ENCODE measurements at places on chromosomes 4 and X.

- DNase-seq, result no peak
Observed at GRCh38 chr4:66357316-66357715, 687.0 kb upstream of the EPHA5 start.

- no peak for DNase-seq
Observed at GRCh38 chr4:25113915-25114904, 46.0 kb downstream of the SEPSECS start.

- DNase-seq, result no peak
Observed at GRCh38 chr4:98447648-98448047, 186.5 kb downstream of the RAP1GDS1 start.

DNA sequence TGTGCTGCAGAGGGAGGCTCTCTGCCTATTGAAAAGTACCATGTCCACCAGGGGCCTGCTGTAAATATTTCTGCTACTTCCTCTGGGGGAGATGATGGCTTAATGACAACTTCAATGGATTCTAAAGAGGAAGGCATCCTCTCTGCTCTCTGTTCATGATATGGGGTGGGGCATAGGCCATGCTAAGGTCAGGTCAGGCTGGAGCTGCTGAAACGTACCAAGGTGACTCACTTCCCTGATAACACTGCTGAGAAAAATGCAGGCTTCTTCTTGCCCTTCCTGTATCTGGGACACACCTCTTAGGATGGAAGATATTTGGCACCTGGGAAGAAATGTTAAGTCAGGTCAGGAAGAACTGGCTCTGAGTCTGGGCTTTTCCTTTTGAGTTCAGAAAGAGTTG lies 31.5 kb downstream of the HS3ST1 start:
- DNase-seq, result peak; percentile 5

DNA sequence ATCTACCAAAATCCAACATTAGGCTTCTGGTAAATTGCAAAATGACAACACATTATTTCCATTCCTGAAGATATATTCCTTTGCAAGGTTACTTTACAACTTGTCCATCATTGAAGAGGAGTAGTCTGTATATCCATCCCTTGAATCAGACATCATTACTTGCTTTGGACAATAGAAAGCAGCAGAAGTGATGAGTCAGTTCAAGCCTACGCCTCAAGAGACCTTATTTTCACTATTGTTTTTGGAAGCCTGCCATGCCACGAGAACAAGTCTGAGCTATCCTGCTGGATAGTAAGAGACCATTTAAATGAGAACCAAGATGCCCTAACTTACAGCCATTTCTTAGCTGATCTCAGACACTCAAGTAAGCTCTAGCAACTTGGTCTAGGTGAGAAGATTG lies 246.0 kb upstream of the HHIP start:
- DNase-seq, result peak; percentile 37

- peak; percentile 5 for DNase-seq
Observed at GRCh38 chrX:116657071-116657470, 194.3 kb upstream of the CT83 start.

DNA sequence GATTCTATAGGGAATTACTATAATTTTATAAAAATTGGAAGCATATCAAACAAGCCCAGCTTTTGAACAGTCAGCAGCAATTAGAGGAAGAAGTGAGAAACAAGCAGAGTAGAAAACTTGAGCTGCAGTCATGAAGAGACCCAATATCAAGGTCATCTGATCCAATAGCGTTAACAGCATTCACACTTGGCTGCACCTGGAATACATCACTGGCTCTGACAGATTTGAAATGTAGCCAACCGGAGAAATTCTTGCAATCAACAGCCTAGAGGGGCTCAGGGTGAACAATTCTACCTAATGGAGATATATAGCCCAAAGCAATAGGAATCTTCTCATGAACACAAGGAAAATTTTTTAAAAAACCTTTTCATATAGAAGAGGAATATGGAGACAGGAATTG lies 13.6 kb downstream of the DDX53 start:
- DNase-seq, result no peak

DNA sequence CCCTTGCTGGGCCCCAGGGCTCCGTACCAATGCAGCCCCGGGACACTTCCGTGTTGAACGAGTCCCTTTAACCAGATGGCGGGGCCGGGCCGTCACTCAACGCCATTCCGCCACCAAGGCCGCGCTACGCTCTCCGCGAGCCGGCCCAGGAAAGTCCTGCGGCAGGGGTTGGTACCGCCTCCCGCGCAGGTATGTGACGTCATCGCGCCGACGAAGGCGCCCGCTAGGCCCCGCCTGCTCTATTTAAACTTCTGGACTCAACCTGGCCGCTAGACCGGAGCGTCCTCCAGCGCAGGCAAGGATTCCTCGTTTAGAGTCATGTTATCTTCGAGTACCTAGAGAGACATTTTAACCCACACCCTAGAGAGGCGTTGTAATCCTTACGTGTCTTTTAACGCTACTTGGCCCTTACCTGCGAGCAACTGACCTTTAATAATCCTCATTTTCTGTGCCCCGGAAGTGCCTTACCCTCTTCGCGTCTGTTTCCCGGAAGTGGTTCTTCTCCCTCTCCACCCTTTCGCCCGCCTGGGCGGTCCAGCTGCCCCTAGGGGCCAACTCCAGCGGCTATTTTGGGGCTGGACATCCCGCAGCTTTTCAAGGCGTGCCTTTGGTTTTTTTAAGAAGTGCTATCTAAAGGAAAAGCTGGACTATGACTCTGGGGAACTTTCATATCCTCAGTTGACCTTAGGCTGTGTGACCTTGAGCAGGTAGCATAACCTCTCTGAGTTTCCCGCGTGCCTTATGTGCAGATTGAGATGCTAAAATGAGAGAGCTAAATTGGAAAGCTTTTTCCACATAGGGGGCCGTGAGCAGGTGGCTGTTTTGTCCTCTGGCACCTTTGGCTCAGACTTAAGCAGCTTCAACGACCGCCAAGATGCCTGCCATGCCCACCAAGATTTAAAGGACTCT lies at the start of gene PNPLA4:
Gene PNPLA4, minus strand, starts transcription at position 155 of the 909 bp plus-strand sequence. CDS start 1,294 bp downstream, outside the sequence.
- DNase-seq, result peak; percentile 84

GRCh38 chr4:75561789-75562188 lies 5.9 kb downstream of the ODAPH start:
- DNase-seq, result peak; percentile 22

DNA sequence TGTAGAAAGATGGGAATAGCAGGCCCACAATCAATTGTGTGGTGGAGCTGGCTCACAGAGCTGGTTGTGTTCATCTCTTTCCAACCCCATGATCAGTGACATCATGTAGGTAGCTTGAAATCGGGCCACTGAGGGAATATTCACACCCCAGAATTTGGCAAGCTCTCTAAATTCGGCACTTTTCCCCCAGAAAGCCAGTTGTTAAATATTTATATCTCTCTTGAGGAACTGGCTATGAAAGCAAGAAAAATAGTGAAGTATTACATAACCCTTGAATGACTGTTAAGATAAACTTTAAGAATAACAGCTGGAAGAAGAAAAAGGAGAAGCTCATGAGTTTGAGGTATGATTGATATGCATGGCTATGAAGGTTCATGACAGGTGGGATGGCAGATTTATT lies 38.9 kb downstream of the GPRIN3 start:
- DNase-seq, result no peak

DNA sequence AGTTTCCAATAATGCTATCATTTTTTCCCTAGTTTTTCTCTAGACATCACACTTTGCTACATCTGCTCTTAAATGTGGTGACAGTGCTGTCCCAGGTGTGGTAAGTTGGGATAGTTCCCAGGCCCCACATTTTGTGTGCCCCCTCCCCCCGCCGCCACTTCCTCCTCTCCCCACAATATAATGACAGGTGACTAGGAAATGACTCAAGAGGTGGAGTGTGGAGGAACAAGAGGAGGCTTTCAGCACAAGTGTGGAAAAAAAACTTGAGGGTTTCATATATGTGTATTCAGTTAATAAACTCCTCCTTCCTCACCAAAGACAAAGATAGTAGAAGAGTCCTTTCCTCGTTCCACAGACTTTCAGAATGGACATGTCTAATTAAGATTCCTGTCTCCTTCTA lies 18.3 kb upstream of the IL21 start:
- peak; percentile 32 for DNase-seq

DNA sequence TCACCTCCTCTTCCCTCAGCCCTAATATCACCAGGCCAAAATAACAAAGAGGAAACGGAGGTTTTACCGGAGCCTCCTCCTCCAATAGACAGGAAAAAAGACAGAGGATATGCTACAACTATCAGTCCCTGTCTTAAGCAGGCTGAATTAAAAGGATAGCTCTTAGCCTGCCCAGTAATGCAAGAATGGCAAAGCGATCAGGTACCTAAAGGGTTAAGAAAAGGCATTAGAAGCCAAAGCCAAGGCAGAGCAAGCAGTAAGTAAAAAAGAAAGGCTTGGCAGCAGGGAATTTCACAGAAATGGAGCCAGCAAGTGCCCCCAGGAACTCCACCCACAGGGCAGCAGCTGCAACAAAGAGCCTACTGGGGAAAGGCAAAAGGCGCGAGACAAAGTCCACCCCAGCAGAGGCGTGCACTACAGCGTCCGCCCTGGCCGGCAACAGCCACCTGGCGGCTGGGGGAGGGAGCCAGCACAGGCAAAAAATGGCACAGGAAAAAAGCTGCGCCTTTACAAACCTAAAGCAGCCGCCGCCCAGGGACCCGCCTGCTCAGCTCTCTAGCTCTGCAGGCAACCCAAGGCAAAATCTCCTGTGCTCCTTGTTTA lies 220.6 kb upstream of the ZC4H2 start:
- peak; percentile 73 for DNase-seq

DNA sequence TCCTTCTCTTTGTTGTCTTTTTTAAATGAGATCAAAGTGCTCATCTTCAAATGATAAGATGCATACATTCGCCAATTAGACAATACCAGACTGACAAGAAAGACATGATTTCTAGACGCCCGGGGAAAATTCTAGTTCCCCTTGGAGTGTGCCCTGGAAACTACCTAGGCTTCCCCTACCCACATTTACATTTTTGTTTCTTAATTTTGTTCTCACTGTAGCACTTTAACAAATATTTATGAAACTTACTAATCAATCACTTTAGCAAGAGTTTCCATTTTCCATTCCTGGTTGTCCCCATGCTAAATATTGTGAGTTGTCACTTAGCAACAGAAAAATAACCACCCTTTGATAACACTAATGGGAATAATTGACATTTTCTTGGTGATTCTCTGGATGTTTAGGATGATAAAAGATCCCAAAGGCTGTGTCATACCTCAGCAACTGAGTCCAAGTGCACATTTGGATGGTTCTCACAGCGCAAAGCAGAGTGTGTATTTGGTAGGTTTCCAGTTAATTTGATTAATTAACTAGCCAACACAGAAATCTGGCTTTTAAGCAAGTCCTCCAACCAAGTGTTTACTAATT lies 69.6 kb downstream of the FGFBP1 start:
- no peak for DNase-seq

DNA sequence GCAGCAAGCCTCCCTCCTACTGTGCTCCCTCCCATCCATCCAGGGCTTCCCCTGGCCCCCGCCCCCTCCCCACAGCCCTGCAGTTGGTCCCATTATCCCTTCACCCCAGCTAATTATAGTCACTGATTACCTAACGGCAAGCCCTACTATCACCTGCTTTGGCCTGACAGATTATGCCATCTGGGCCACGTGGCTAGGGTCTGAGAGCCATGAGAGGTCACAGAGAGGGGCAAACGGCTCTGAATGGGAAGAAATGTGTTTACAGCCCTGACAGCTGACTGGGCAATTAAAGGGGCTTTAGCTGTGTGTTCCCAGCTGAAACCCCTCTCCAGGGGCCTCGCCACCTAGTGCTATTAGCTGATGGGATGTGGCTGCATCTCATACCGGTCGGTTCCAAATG lies 134.4 kb upstream of the CPEB2 start:
- no peak for DNase-seq

DNA sequence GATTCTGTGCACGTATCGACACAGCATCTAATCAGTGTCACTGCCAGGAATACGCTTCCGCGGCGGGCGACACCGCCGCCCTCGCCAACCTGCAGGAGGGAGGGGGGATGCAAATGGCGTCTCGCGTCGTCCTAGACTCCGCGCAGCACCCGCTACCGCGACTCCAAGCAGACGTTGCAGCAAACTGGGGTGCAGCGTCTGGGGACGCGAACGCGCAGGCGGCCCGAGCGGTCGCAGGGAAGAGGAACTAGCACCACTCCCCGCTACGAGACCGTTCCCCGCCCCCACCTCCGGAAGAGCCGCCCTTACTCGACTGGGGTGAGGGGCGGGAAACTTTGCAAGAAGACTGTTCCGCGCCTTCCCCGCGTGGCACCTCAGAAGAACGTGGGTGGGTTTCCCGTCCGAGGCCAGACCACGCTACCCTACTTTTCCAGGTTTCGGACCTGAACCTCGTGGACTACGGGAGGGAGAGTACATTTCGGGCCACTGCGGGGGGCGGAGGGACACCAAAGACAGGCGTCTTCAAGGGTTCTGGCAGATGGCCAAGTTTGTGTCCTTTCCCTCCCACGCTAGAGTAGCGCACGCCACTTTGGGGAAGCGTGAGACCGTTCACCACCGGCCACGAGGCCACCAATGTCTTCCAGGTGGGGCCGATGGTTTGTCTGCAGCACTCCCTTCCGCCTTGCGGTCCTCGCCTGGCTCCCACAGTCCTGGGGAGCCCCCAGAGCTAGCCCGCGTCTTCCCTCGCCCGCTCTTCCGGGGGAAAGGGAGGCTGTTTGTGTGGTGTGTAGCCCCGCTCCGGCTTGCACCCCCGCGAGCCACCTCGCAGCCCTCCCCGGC lies 78.0 kb upstream of the BCOR start:
- peak; percentile 54 for DNase-seq

GRCh38 chrX:13022926-13023325 lies 21.5 kb downstream of the FAM9C start:
- DNase-seq, result no peak

- no peak for DNase-seq
Observed at GRCh38 chrX:116285501-116285900, 115.0 kb downstream of the AGTR2 start.

- peak; percentile 57 for DNase-seq
Observed at GRCh38 chr4:186844059-186844681, 120.5 kb upstream of the FAT1 start.

DNA sequence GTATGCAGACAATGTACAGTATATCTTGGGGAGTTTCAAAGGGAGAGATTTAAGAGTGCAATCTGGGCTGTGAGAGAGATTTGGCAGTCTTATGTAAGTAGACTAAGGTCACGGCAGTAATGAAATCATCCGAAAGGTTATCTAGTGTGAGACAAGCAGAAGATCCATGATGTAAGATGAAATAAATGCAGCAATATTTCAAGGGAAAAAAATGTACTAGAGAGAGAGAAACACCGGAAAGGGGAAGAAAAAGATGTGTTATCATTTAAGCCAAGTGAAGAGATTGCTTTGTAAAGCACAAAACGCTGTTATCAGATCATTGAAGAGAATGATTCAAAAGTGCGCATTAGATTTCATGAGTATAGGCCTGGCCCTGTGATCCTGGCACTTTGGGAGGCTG lies 88.4 kb upstream of the GUCY1A1 start:
- DNase-seq, result no peak

- DNase-seq, result no peak
Observed at GRCh38 chrX:145856181-145856580, 38.6 kb downstream of the SLITRK2 start.

- DNase-seq, result no peak
Observed at GRCh38 chrX:134810211-134810610, 151.9 kb upstream of the PLAC1 start.

- no peak for DNase-seq
Observed at GRCh38 chr4:16814361-16814760, 84.1 kb downstream of the LDB2 start.

- DNase-seq, result no peak
Observed at GRCh38 chr4:76238701-76239100, 12.8 kb upstream of the FAM47E start.

GRCh38 chrX:12058087-12058486 lies 80.2 kb upstream of the FRMPD4 start:
- no peak for DNase-seq
